ENCODE measurements at places on chromosomes 11 and 22. TPM values are rescaled to one million over a fixed set of nuclear protein-coding genes. Genes with fewer than 3 reads are reported as not detected.

DNA sequence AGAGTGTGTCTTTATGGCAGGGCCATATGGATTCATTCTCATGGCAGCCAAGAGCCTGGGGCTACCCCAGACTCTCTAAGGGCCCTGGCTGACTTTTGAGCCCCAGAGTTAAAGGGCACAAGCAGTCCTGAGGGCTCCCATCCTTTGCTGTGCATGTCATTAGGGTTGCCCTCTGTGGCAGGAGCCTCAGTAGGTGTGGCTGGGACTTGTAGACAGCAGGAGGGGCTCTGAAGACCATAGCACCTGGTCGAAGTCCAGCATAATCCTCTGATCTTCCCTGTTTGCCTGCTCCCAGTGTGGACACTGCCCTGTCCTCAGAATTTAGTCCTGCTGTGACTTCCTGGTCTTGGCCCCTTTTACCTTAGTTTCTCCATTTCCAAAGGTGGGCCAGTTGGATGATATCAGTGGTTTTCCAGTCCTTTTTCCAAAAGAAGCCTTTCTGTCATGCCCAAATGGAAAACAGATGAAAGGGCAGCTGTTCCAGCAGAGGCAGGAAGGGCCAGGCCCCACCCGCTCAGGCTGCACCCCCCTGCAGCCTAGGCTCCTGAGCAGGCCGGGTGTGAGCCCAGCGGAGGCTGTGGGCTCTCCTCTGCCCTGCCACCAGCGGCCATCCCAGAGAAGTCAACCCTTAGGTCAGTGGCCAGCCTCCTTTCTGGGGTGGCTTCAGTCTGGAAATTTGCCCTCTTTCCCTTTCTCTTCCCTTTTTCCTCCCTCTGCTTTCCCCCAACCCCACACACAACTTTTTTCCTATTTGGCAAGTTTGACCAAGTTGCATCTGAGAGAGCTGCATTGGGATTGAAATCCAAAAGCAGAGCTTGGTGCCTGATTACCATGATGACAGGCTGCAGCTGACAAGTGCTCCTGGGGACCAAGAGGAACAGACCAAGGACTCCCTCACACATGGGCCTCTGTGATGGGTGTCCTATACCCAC lies 32.8 kb upstream of the SUSD2 start:
- peaks cover 55% of the 10 kb centered on the region for H3K4me1 ChIP-seq
- no peak for DNase-seq
- no peaks in the 10 kb centered on the region for H3K27me3 ChIP-seq
- no peak overlapping the region for H3K27ac ChIP-seq
- peaks cover 7% of the 10 kb centered on the region for H3K36me3 ChIP-seq
- no peak overlapping the region for H3K4me3 ChIP-seq

DNA sequence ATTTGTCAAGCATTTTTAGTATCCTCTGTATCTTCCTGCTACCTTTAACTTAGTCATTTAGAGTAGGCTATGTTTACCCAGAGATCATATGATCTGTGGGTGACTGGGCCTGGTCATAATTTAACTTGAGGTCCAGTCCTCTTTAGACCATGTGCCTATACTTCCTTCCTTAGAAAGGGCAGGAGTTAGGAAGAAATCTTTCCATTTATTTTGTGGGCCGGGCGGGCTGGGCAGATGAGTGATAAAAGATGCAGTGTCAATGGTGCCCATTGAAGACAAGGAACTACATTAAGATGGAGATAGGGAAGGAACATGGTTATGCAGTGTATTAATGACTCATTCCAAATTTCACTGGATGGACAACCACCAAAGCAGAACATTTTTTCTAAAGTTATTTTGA lies 30.9 kb upstream of the PDE3B start:
- no peaks in the 10 kb centered on the region for H3K27me3 ChIP-seq
- peaks cover 73% of the 10 kb centered on the region for H3K36me3 ChIP-seq
- H3K4me1 ChIP-seq = peaks cover 39% of the 10 kb centered on the region
- no peak overlapping the region for H3K27ac ChIP-seq
- DNase-seq = no peak

The VSIG10L2 gene
- not detected for total RNA-seq

DNA sequence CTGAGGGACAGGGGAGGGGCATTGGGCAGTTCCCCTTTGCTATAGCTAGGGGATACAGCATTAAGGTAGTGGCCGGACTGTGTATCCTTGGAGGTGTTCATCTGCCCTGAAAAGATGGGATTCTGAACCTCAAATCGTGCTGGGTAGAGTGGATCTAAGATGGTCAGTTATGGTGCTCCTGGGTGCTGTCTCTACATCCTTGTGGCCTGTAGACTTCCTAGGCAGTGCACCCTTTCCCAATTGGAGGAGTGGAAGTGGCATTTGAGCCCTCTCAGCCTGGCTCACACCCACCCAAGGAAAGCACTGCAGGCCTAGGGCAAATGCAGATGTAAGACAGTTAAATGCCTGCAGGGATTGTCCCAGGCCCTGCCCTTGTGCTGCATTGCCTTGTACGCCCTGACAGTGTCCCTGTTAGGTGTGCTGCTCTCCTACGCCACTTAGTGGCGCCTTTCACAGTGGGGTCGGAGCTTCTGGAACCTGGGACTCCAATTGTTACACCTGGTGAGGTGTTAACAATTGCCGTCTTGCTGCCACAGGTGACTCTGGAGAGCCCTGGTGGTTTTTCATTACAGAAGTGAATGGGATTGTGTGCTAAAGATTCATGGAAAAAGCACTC lies 35.0 kb downstream of the PPFIBP2 start:
- peak; percentile 36 for DNase-seq
- H3K4me3 ChIP-seq = no peak overlapping the region
- peaks cover 7% of the 10 kb centered on the region for H3K4me1 ChIP-seq
- no peaks in the 10 kb centered on the region for H3K27me3 ChIP-seq
- no peak overlapping the region for H3K27ac ChIP-seq
- no peaks in the 10 kb centered on the region for H3K36me3 ChIP-seq

DNA sequence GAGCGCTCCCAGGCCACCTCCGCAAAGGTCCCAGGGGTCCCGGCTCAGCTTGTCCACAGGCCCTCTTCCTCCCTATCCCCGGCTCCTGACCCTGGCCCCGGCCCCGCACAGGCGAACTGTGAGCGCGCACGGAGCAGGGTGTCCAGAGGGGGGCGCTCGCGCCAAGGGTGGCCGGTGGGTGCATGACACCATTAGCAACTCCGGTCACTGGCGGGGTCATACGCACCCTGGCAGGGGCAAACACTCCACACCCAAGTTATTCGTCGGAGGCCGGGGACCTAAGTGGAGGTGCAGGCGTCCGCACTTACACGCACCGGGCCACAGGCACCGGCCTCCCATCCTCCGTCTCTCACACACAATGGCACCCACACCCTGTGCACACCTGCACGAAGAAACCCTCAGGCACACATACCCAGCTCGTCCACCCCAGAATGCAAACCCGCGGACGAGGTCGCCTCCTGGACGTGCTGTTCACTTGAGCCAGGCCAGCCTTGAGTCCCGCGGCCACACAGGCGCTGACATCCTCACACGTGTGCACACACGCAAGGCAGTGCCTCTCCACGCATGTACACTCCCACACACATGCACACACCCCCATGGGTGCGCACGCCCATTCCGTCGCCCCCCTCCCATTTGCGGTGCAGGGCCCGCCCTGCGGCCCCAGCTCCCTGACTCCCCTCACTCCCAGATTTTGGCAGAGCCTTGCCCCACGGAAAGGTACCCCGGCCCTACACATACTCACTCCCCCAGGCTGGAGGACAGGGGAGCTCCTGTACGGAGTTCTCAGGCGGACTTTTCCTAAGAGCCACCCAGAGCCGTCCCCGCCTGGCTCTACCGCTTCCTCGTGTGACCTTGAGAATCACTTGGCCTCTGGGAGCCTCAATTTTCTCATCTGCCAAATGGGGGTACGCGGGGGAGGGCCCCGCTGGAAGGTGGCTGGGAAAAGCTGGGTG lies at the start of gene RASGRP2:
Gene RASGRP2 (minus strand): TSS at position 552 of the 953 bp plus-strand sequence. CDS start 1,276 bp downstream, outside the sequence.
- peaks cover 7% of the 10 kb centered on the region for H3K27me3 ChIP-seq
- peaks cover 22% of the 10 kb centered on the region for H3K4me1 ChIP-seq
- peak within 1 kb of the TSS; percentile 49 for H3K27ac ChIP-seq
- DNase-seq = peak; percentile 81
- H3K4me3 ChIP-seq = peak within 1 kb of the TSS; percentile 83

DNA sequence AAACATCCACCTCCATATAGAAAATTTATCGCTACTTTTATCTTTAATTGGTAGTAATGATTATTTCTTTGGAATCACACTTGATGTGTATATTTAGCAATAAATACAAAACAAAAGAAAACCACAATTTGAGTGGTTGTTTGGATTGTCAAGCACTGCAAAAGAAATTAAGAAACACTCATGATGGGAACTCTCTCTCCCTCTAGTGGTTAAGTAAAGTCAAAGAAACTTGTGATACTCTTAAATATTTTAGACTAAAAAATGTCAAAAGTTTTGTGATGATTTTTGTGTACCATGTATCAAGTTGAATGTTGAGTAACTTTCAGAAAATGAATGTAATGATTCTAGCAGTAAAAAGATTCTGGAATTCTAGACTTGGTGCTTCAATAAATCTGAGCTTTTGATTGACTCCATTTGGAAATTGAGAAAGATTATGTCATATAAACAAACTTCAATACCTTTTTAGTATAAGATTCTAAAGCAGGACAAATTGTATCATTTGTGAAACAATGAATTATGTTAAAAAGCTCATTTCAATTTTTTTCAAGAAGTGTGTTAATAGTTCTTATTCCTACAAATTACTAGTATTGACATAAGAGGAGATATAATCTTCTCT lies 20.8 kb downstream of the MUC15 start:
- no peak overlapping the region for H3K27ac ChIP-seq
- no peak overlapping the region for H3K4me3 ChIP-seq
- no peaks in the 10 kb centered on the region for H3K27me3 ChIP-seq
- no peaks in the 10 kb centered on the region for H3K4me1 ChIP-seq
- H3K36me3 ChIP-seq = no peaks in the 10 kb centered on the region
- DNase-seq = no peak

DNA sequence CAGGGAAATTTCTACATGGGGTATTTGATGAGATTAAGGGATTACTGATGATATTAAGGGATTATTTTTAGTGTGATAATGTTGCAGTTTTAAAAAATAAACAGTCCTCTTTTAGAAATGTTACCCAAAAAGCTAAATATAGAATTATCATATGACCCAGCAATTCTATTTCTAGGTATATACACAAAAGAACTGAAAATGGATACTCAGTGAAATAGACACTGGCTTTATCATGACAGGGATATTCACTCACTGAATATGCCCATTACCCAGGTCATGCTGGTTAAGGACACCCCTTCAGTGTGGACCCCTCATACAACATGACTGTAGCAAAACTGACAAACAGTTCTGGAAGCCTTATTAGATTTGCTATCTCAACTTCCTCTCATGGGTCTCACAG lies 27.8 kb downstream of the USP28 start:
- peaks cover 20% of the 10 kb centered on the region for H3K36me3 ChIP-seq
- no peaks in the 10 kb centered on the region for H3K27me3 ChIP-seq
- H3K4me1 ChIP-seq = no peaks in the 10 kb centered on the region
- no peak for DNase-seq
- H3K27ac ChIP-seq = no peak overlapping the region

GRCh38 chr11:96051820-96052219 lies 127.9 kb upstream of the MTMR2 start:
- H3K4me1 ChIP-seq = peaks cover 62% of the 10 kb centered on the region
- no peaks in the 10 kb centered on the region for H3K27me3 ChIP-seq
- no peak for DNase-seq

- no peak overlapping the region for H3K27ac ChIP-seq
- peaks cover 1% of the 10 kb centered on the region for H3K36me3 ChIP-seq
- no peak overlapping the region for H3K4me3 ChIP-seq
- peaks cover 80% of the 10 kb centered on the region for H3K4me1 ChIP-seq
These were observed 2.5 kb upstream of the PLAAT4 start for GRCh38 chr11:63534076-63534475.

DNA sequence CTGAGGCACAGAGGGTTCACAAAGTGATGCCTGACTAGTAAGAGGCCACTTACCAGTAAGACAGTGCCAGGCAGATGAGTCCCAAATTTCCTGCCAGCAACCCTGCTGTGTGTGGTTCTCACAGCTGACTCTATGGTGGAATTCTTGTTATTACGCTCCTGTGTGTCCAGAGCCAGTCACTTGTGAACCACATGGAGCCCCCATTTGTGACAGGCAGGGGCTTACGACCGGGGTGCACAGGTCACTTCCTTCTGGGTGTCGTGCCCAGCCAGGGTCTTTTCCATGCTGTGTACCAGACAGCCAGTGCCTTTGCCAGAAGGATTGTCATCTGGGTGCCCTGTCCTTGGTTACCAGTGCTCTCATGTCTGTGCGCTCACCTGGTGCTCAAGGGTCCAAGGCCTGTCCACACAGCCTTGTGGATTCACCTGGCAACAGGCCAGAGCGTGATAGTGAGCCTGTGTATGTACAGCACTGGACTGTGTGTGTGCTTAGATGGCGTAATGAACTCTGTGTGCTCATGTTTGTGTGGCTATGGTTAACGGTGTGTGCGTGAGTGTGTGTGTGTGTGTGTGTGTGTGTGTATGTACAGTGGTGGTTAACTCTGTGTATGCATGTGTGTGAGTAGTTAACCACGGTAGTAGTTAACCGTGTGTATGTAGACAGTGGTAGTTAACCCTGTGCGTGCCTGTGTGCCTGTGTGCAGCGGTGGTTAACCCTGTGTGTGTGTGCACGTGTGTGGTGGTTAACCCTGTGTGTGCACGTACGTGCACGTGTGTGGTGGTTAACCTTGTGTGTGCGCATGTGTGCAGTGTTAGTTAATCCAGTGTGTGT lies 18.6 kb downstream of the GRAMD4 start:
- peaks cover 3% of the 10 kb centered on the region for H3K36me3 ChIP-seq
- no peak for DNase-seq
- no peaks in the 10 kb centered on the region for H3K4me1 ChIP-seq
- no peak overlapping the region for H3K4me3 ChIP-seq
- H3K27me3 ChIP-seq = no peaks in the 10 kb centered on the region

GRCh38 chr11:22957786-22958185 lies 97.5 kb upstream of the CCDC179 start:
- H3K36me3 ChIP-seq = no peaks in the 10 kb centered on the region
- DNase-seq = no peak
- H3K27me3 ChIP-seq = no peaks in the 10 kb centered on the region
- H3K4me3 ChIP-seq = no peak overlapping the region
- no peaks in the 10 kb centered on the region for H3K4me1 ChIP-seq
- no peak overlapping the region for H3K27ac ChIP-seq

The KCNJ11 gene
- total RNA-seq = 0.56 TPM

DNA sequence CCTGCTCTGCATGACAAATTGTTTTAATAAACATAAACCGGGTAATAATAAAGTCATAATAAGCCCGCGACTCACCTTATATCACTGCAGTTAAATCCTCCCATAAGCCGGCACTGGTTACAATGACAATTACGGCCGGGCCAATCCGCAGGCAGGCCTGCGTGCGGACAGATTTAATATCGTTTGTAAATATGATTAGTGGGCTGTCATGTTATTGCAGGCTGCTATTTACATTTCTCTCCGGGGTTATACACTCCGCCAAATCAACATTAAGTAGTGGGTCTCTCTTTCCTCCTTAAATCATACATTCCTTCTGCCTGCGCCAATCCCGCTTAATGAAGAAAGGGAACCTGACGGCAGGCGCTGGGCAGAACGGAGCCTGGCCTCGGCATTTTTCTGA lies 51.8 kb upstream of the LMO1 start:
- DNase-seq = no peak
- H3K27me3 ChIP-seq = peaks cover 11% of the 10 kb centered on the region
- H3K27ac ChIP-seq = no peak overlapping the region
- H3K36me3 ChIP-seq = no peaks in the 10 kb centered on the region
